ENCODE measurements at places on chromosomes 2 and 18.

DNA sequence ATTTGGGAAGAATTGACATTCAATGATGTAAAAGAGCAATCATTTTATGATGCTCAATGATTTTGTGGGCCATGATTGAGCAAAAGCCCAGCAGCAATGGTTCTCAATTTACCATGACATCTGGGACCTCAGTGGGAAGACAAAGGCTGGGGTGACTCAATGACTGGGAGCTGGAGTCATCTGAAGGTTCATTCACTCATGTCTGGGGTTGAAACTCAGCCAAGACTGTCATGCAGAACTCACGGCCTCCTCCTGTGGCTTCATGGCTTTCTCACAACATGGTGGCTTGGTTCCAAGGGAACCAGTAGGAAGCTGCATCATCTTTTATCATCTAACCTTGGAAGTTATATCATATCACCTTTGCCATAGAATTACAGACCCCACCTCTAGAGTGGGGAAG is 45.1 kb upstream of the CD226 start:
- H3K36me3 ChIP-seq = peaks cover 83% of the 10 kb centered on the region
- no peak overlapping the region for H3K27ac ChIP-seq
- no peak overlapping the region for H3K4me3 ChIP-seq
- H3K4me1 ChIP-seq = peaks cover 21% of the 10 kb centered on the region
- H3K27me3 ChIP-seq = no peaks in the 10 kb centered on the region

- H3K36me3 ChIP-seq = no peaks in the 10 kb centered on the region
- H3K27ac ChIP-seq = no peak overlapping the region
- no peak overlapping the region for H3K4me3 ChIP-seq
Measured at GRCh38 chr2:152632736-152633135, 84.5 kb downstream of the PRPF40A start.

DNA sequence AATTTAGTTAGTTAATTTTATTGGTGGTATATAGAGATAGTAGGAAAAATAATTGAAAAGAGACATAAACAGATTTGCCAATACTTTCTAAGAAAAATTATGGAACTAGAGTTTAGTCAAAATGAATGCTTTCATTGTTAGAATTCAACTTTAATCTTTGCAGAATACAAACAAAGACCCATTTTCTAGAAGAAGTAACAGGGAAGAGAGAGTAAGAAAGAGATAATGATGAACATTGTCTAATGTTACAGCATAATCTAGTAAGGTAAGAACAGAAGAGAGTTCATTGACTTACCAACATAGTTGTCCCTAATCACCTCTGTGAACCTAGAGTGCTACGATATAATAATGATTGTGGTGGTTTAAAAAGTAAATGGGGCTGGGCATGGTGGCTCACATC is 23.7 kb downstream of the SCN1A start:
- DNase-seq = no peak
- H3K27ac ChIP-seq = no peak overlapping the region
- no peaks in the 10 kb centered on the region for H3K36me3 ChIP-seq
- H3K4me3 ChIP-seq = no peak overlapping the region
- H3K4me1 ChIP-seq = peaks cover 2% of the 10 kb centered on the region

- no peaks in the 10 kb centered on the region for H3K27me3 ChIP-seq
- no peaks in the 10 kb centered on the region for H3K4me1 ChIP-seq
- H3K4me3 ChIP-seq = no peak overlapping the region
- H3K27ac ChIP-seq = no peak overlapping the region
- DNase-seq = no peak
Measured at GRCh38 chr2:62109554-62109953, 86.4 kb upstream of the B3GNT2 start.

DNA sequence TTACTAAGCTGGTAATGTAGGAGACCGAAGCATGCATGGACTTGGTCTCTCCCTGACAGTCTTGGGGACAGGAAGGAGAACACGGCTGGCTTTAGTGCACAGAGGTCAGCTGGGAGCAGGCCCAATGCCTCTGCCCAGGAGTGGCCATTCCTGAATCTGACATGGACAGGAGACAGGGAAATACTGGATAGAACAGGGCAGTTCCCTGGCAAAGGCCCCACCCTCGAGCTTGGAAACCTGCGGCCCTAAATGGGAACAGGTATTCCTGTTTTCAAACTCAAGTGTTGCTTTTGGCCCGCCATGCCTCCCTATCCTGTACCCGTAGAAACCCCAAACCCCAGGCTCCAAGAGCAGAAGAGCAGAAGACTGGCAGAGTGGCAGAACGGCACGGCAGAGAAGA is 107.4 kb downstream of the ZNF516 start:
- no peaks in the 10 kb centered on the region for H3K36me3 ChIP-seq
- H3K4me1 ChIP-seq = peaks cover 43% of the 10 kb centered on the region
- DNase-seq = peak; percentile 23
- H3K27me3 ChIP-seq = peaks cover 4% of the 10 kb centered on the region

GRCh38 chr2:236956031-236956618 is 129.6 kb upstream of the COPS8 start:
- H3K27me3 ChIP-seq = peaks cover 12% of the 10 kb centered on the region
- H3K36me3 ChIP-seq = no peaks in the 10 kb centered on the region
- no peak for DNase-seq
- H3K4me1 ChIP-seq = peaks cover 11% of the 10 kb centered on the region
- H3K27ac ChIP-seq = no peak overlapping the region

DNA sequence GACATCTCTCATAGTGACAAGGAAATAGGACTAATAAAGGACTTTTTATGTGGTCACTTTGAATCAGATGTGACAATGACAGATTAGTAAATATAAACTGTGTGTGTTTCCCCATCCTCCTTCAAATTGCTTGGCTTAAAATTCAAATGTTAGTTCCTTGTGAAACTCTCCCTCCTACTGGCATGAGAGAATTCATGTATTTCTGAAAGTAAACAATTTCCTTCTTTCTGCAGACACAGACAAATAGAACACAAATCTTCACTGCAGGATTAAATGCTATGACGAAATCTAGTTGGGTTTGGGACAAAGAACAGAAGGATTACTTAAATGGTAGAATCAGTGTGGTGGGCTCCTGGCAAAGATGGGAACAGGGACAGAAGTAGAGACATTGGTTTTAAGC is 328.7 kb upstream of the FAM98A start:
- H3K36me3 ChIP-seq = no peaks in the 10 kb centered on the region
- no peak overlapping the region for H3K27ac ChIP-seq
- peaks cover 3% of the 10 kb centered on the region for H3K27me3 ChIP-seq
- H3K4me3 ChIP-seq = no peak overlapping the region
- no peaks in the 10 kb centered on the region for H3K4me1 ChIP-seq
- no peak for DNase-seq

DNA sequence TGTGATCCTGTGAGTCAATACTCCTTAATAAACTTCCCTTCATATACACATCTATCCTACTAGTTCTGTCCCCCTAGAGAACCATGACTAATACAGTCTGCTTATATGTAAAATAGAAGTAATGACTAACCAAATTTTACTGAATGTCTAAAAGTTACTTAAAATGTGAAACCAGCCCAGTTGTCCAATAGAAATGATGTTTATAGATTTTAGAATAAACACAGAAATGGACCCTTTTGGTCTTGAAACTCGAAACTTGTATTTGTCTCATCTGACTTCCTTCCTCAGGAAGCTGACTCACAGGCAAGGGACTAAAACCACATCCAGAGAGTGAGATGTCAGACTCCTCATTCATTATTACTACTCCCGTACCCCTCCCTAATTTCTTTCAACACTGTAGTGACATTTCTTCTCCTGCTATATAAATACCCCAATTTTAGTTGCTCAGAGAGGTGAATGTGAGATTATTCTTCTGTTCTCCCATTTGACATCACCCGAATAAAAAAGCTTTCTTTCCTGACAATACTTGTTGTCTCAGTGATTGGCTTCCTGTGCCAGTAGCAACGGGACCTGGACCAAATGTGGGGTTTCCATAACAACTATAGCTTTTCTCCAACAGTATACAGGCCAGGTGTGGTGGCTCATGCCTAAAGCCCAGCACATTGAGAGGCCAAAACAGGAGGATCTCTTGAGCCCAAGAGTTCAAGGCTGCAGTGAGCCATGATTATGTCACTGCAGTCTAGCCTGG is 486.0 kb downstream of the ERBB4 start:
- no peaks in the 10 kb centered on the region for H3K36me3 ChIP-seq
- H3K27me3 ChIP-seq = no peaks in the 10 kb centered on the region
- no peak for DNase-seq
- H3K4me1 ChIP-seq = peaks cover 2% of the 10 kb centered on the region
- H3K4me3 ChIP-seq = no peak overlapping the region
- no peak overlapping the region for H3K27ac ChIP-seq

GRCh38 chr2:47402555-47402804 is 476 bp upstream of the MSH2 start:
- peaks cover 31% of the 10 kb centered on the region for H3K4me1 ChIP-seq
- peak overlapping the region; percentile 96 for H3K4me3 ChIP-seq
- no peaks in the 10 kb centered on the region for H3K27me3 ChIP-seq
- DNase-seq = no peak
- H3K27ac ChIP-seq = peak overlapping the region; percentile 98

DNA sequence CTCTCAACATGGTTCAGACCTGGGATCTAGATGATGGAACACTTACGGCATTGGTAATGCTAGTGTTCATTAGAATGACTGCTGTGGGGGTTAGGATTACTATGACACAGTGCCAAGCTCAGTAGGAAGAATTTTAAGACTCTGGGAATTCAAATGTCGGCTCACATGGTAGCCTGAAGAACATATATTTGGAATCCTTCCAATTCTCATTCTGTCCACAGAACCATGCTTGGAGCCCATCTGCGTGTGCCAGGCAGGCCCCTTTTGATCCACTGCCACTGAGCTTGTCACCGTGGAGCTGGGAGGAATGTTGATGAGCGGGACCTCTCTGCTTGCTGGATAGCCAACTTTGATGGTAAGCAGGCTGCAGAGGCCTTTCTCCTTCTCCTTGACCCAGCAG is 322.0 kb upstream of the SOX11 start:
- H3K4me3 ChIP-seq = no peak overlapping the region
- H3K27ac ChIP-seq = no peak overlapping the region
- H3K36me3 ChIP-seq = no peaks in the 10 kb centered on the region
- DNase-seq = no peak

GRCh38 chr2:176098366-176099158 is 1.0 kb upstream of the HOXD12 start:
- H3K27ac ChIP-seq = no peak overlapping the region
- H3K27me3 ChIP-seq = peaks cover 98% of the 10 kb centered on the region
- H3K4me1 ChIP-seq = peaks cover 24% of the 10 kb centered on the region
- H3K4me3 ChIP-seq = no peak overlapping the region
- peak; percentile 28 for DNase-seq

DNA sequence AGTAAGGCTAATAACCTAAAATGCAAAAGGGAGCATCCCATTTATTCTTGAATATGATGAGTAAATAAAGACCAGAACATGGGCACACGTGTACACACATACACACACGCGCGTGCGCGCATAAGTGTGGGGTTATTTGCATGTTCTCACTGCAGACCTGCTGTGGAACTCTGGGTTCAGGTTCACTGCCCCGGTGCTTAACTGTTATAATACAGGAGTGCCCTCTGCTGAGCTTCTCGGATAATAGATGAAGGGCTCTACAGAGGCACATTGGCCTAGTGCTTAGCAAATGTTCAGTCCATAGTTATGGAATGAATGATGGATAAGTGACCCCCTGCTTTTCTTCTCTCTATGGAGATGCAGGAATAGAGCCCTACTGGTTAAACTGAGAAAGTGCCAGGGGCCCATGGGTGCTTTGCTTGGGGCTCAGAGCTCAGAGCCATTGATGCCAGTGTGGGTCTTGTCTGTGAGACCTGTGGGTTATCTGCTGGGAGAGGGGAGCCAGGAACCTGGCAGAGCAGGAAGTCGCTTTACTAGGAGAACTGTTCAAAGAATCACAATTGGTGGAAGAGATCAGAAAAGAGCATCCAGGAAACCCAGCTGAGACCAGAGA is 3.6 kb upstream of the ARL4C start:
- H3K4me3 ChIP-seq = no peak overlapping the region
- peak; percentile 75 for DNase-seq
- no peaks in the 10 kb centered on the region for H3K27me3 ChIP-seq
- H3K36me3 ChIP-seq = peaks cover 9% of the 10 kb centered on the region
- no peak overlapping the region for H3K27ac ChIP-seq

- H3K4me3 ChIP-seq = no peak overlapping the region
- peaks cover 27% of the 10 kb centered on the region for H3K4me1 ChIP-seq
- no peak overlapping the region for H3K27ac ChIP-seq
- H3K36me3 ChIP-seq = peaks cover 2% of the 10 kb centered on the region
- DNase-seq = no peak
- peaks cover 67% of the 10 kb centered on the region for H3K27me3 ChIP-seq
Measured at GRCh38 chr2:199455210-199455544, 2.6 kb downstream of the SATB2 start.

GRCh38 chr2:113780472-113780871 is 24.0 kb upstream of the SLC35F5 start:
- H3K4me1 ChIP-seq = peaks cover 5% of the 10 kb centered on the region
- no peaks in the 10 kb centered on the region for H3K27me3 ChIP-seq
- no peak overlapping the region for H3K27ac ChIP-seq
- no peak for DNase-seq
- H3K36me3 ChIP-seq = no peaks in the 10 kb centered on the region

DNA sequence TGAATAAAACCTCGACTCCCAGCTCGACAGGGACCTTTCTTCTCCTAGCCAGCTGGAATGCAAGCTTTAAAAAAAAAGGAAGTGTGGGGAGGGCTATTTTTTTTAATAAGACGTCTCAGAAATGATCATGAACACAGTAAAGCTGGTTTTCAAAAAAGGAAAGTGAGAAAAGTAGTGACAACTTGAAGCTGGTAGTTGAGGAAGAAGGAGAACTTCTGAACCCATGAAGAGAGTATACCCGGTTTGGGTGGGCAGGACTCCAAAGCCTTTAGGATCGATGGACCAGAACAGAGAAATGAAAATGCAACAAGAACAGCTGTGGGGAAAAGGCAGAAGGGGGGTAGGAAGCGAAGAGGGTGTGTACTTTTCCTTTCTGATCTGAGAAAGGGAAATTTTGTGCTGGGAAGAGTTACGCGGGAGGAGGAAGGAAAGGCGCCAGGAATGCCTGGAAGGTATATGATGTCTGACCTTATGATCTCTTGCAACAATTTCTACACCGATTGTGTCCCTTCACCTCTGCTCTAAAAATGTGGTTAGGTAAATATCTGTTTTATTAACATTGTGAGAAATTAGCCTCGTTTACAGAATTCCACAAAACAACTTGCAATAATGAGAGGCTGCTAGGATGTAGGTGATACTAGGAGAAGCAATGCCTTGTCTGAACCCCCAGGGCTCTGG is 22.6 kb upstream of the CYP1B1 start:
- peaks cover 39% of the 10 kb centered on the region for H3K4me1 ChIP-seq
- no peaks in the 10 kb centered on the region for H3K36me3 ChIP-seq
- H3K27me3 ChIP-seq = peaks cover 83% of the 10 kb centered on the region
- no peak for DNase-seq
- H3K4me3 ChIP-seq = no peak overlapping the region

GRCh38 chr2:40303746-40304145 is 148.1 kb downstream of the SLC8A1 start:
- H3K27me3 ChIP-seq = no peaks in the 10 kb centered on the region
- no peak for DNase-seq
- H3K36me3 ChIP-seq = no peaks in the 10 kb centered on the region
